AG20443 (cell line): ENCODE measurements at places on chromosomes 3 and 15.

- no peak for DNase-seq
Observed at GRCh38 chr3:23916152-23916885, 471 bp downstream of the NKIRAS1 start.

GRCh38 chr3:184981071-184981470 lies 169.1 kb downstream of the VPS8 start:
- DNase-seq = no peak

GRCh38 chr15:54884312-54884711 lies 312.4 kb downstream of the RSL24D1 start:
- DNase-seq = no peak

DNA sequence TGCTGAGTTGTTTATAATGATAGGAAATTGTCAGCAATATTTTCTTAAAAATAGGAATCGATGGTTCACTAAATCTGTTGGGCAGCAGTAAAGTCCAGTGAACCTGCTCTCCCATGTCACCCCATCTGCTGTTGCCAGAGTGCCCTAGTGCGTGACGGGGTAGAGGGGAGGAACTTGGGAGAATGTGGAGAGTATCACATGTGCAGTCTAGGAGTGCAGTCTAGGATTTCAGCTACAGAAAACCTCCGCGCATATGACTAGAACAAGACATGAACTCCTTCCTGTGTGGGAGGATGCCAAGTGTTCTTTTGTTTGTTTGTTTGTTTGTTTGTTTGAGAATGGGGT lies 74.6 kb upstream of the ACAD9 start:
- DNase-seq = no peak

DNA sequence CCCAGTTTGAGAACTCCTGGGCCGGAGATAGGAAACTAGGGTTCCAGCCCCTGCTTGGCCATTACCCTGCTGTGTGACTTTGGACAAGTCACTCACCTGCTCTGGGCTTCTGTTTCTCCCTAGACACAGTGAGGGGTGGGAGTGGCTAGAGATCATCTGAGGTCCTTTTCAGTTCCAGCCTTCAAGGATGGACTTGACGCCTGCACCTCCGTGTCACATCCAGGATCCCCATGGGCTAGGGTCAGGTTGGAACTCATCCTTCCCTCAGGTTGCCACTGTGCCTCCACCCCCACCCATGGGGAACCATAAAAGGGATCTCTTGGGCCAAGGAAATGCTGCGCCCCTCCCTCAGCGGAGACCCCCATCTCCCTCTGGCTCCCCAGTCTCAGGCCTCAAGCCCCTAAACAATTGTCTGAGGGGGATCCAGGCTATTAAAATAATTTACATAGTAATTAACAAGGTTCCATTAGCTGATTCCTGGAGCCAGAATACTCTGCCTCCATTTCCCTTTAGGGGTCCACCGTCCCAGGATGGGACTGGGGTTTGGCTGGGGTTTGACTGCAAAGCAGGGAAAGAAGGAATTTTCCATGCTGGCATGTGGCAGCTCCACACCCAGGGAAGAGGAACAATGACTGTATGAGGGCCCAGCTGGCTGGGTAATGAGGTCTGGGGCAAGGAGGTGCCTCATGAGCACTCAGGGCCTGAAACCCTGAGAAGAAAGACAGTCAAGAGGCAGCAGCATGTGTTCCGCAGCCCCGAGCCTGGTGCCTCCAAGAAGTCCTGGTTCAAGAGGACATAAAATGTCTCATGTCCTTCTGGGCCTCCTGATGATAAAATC lies 177.7 kb downstream of the SMAD6 start:
- peak; percentile 43 for DNase-seq

DNA sequence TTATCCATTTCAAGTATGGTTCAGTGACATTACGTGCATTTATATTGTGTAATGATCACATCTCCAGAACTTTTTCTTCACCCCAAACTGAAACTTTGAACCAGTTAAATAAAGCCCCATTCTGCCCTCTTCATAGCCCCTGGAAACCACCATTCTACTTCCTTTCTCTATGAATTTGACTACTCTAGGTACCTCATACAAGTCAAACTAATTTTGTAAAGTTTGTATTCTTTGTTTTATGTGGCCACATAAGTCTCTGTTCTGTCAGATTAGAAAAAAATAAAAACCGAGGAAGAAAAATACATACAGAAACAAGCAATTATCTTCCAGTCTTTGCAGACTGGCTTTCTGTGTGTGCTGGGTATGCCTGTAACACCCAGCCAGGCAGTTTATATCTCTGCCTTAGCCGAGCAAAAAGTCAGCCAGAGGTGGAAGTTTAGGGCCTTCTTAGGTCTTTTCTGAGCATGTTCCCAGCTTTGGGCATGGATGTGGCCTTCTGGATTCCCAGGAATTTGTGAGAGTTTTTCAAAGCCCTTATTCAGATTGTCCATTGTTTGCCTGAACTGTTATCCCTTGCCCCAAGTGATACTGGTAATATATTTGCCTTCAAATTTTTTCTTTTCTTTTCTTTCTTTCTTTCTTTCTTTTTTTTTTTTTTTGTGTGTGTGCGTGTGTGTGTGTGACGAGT lies 6.0 kb upstream of the GRAMD1C start:
- no peak for DNase-seq

GRCh38 chr3:151218136-151218535 lies 15.1 kb upstream of the GPR171 start:
- no peak for DNase-seq

- peak; percentile 81 for DNase-seq
Observed at GRCh38 chr3:48194446-48195071, 6.3 kb upstream of the CDC25A start.

GRCh38 chr3:106194726-106195125 lies 325.9 kb upstream of the CBLB start:
- DNase-seq = no peak

GRCh38 chr3:59978979-59979378 lies 929.2 kb upstream of the CFAP20DC start:
- DNase-seq = no peak
